ENCODE measurements at places on chromosomes 11 and 22.

GRCh38 chr22:35065796-35066218, at the start of gene ISX:
Gene ISX, plus strand, starts transcription at chr22:35066158. Its CDS starts 930 bp downstream, at chr22:35067088.
- no peak for DNase-seq

- DNase-seq = no peak
Measured at GRCh38 chr11:111833524-111833923, 37.9 kb downstream of the ALG9 start.

DNA sequence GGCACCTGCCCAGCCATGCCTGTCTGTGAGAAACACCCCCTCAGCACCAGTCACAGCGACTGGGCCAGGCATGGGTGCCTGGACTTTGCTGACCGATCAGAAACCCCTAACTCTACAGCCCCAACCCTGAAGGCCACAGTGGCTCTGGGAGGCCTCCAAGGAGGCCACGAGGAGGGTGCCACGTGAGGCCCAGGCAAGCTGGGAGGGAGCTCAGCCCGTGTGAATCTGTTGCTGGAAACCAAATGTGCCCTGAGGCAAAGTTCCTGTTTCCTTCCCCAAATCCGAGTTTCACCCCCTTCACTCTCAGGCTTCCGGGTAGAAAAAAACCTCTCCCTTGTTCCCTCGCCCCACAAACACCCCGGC, 1.3 kb downstream of the UNC93B1 start:
- DNase-seq = no peak

DNA sequence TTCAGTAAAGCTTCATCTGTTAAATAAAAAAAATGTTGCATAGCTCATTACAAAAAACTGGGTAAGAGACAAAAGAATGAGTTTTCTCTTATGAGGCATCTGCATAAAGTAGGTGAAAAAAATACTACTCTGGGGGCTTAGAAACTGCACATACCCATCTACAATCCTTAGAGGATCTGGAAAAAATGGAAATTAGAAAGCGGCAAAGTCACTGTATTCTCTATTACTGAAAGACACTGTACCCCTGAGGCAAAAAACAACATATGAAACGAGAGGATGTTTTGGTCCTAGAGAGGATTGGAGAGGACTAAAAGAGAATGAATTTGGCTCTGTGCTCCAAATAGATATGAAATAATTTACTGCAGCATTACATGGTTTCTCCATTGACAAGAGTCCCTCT, 206.7 kb upstream of the PITPNB start:
- no peak for DNase-seq

GRCh38 chr22:26086359-26086758, 82.9 kb upstream of the SEZ6L start:
- no peak for DNase-seq

DNA sequence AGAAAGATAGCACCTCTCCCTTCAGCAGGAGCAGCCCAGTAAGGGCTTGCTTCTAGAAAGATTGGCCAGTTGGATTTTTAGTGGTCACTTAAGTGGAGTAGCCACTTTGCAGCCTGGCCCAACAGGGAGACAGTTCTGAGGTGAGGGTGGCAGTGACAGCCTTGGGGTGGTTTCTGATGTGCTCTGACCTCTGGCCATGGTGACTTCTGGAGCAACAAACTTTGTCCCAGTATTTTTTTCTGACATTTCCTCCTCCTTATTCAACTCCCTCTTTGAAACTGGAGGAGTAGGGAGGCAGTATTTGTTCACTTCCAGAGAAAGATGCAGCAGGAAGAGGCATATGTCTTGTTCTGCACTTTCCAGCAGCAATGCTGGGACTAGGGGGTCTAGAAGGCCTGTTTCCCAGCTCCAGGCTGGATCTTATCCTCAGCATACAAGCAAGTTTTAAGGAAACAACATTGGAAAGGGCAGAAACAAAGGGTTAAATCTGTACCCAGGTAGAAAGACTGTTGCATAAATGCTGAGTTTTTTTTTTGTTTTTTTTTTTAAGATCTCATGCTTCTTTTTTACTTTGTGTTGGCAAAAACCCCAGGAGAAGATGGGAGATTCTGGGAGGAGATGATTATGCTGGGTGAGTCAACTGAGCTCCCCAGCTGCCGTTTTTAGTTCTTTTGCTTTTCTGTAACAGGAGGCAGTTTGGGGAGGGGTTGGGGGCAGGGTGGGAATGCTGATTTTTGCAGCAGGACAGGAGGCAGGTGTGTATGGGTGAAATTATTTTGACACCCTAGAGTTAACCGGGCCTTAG, 37.2 kb downstream of the RCOR2 start:
- DNase-seq = peak; percentile 57

GRCh38 chr11:116869610-116870009, 32.2 kb upstream of the APOA1 start:
- no peak for DNase-seq

- peak; percentile 94 for DNase-seq
Measured at GRCh38 chr22:31585161-31585859, 76.7 kb downstream of the PISD start.

DNA sequence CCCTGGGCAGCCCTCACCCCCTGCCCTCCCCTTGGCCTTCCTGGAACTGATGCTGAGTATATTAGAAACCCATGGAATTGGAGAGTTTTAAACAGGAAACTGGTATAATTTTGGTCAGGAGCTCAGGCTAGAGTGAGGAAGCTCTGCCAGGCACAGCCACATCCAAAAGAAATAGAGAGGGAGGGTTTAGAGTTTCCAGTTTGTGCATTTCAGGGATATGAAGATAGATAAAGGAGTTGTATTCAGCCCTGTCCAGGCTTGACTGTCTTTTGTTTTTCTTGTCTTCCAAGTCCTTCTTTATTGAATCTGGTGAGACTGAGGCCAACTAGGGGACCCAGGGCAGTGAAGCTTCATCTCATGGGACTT, 71.8 kb downstream of the TSPAN18 start:
- DNase-seq = no peak

DNA sequence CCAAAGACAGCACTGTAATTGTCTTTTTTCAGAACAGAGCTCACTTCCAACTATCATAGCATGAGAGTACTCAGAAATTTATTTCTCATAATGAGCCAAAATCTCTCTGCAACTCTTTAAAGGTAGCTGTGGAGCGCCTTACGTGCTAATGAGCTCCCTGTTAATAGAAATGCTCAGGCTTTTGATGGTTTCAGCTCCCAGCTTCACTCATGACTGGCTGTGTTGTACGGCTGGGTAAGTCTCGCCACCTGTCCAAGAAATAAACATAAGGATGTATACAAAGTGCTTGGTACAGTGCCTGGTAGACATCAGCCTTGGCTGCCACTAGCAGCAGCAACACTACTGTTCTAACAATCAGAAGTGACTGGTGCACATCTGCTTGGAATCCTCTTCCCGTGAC, 109.4 kb downstream of the LDLRAD3 start:
- DNase-seq = no peak

DNA sequence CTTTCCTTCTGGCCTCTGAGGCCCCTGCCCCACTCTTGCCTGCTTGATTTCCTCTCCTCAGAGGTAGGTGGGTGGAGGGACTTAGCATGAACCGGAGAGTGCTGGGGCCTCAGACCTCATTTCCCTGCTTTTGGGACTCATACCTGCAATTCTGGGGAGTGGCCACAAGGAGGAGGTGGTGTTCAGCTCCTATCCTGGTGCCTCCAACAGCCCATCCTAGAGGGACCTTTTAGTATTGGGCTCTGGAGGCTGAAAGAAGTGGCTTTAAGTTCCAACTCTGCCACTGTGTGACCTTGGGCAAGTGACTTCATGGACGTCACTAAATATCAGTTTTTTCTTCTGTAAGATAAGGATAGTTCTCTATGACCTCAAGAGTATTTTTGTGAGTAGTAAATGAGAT, 98.6 kb downstream of the KIAA1671 start:
- DNase-seq = no peak

DNA sequence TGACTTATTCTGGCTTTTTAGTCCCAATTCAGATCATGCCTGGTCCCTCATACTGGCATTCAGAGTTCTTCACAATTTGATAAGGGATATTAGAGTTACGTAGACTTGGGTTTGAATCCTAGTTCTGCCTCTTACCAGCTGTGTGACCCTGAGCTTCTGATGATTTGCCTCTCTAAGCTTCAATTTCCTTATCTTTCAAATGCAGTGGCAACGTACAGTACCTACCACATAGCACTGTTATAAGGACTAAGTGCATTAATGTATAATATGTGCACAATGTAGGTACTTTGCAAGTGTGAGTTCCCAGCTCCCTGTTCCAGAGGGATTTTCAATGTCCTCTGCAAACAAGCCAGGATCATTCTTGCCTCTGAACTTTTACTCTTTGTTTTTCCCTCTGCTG, 7.3 kb downstream of the RHOG start:
- DNase-seq = no peak

GRCh38 chr11:62504158-62504973, 42.2 kb downstream of the AHNAK start:
- DNase-seq = peak; percentile 49

DNA sequence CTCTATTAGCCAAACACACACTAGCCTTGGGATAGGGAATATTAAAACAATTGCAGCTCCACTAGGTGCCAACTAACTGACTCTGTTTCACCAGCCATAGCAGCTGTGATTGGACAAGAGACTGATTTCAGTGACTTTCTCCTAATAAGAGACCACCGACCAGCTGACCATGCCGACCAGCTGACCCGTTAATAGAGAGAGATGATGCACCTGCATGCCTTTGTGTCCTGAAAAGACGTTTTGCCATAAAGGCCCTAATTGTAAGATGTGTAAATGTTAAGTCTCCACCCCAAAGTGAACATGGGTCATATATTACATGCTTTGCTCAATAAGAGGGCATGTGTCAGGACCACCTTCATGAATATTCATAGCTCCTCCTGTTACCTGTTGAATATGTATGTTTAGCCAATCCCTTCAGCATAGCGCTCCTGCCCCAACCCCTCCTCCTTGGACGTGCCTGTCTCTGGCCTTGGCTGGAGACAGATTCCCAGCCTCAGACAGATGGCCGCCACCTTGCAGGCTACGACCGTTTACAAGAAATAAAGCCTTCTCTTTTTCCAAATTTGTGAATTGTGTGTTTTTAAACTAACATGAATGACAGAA, 1.3 kb upstream of the NADSYN1 start:
- DNase-seq = peak; percentile 34

DNA sequence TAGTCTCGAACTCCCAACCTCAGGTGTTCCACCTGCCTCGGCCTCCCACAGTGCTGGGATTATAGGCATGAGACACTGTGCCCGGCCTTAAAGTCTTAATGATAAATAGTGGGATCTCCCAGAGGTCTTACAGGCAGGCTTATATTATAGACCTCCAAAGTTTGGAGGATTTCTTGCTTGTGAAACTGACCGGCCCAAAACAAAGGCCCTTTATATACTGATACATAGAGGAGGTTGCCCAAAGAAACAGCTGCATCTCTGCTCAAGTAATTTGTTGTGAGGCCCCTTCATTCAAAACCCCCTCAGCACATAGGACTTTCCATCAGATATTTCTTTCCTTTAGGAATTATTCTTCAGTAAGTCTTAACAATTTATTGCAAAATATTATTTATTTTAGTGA, 27.4 kb upstream of the RDX start:
- no peak for DNase-seq

- no peak for DNase-seq
Measured at GRCh38 chr22:36759481-36760159, 16.3 kb downstream of the IFT27 start.

GRCh38 chr11:43913829-43914380, 28.5 kb upstream of the C11orf96 start:
- DNase-seq = no peak

All from PC-9 (cell line).